ENCODE measurements at places on chromosomes 2 and 18. TPM values are rescaled to one million over a fixed set of nuclear protein-coding genes. Genes with fewer than 3 reads are reported as not detected.

RTP5 gene
- total RNA-seq: not detected

SYT4 gene
- 7.1 TPM for total RNA-seq

LINC00305 gene
- total RNA-seq: not detected

STAT4 gene
- 27.3 TPM for total RNA-seq

CNDP1 gene
- total RNA-seq: not detected

BBS5 gene
- total RNA-seq: 4.2 TPM

TNFAIP6 gene
- total RNA-seq: 2.8 TPM

MAP3K19 gene
- total RNA-seq: not detected

Measured in right atrium auricular region (tissue), 2 donors.